ENCODE measurements at places on chromosomes 16 and 17. TPM values are rescaled to one million over a fixed set of nuclear protein-coding genes. Genes with fewer than 3 reads are reported as not detected.

GRCh38 chr16:68987734-68988457 lies 117.6 kb upstream of the HAS3 start:
- no peak for DNase-seq

- DNase-seq, result no peak
These were observed 61.5 kb downstream of the RBFOX3 start for GRCh38 chr17:79549141-79549915.

DNA sequence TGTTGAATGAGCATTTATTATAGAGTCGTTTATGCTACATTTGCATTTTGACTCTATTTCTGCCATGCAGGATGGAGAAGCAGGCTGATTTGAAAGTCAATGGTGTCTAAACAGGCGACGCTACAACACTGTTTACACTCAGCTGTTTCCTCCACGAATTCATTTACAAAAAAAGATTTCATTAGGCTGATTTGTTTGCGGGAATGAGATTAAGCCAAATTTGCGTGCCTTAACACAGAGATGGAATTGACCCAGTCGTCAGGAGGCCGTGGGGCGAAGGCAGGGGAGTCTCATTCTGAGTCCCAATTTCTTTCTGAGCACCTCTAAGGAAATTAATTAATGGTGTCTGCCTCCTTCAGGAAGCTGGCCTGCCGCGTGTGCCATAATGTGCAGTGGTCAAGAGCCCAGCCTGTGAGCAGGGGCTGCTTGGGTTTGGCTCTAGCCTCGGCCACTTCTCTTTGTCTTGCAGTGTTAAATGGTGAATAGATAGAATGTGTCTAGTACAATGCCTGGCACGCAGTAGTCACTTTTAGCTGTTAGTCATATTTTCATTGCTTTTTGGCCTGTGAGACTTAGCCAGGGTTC lies 88.6 kb upstream of the NKD1 start:
- no peak for DNase-seq

Gene TBC1D3D
- polyA plus RNA-seq, result not detected

GRCh38 chr16:57145046-57146021 lies 40.5 kb downstream of the PSME3IP1 start:
- DNase-seq, result no peak

GRCh38 chr17:29495011-29495410 lies 71.8 kb downstream of the ABHD15 start:
- DNase-seq, result no peak

GRCh38 chr16:694187-694862 lies 4.1 kb upstream of the WDR24 start:
- DNase-seq, result no peak

- DNase-seq, result no peak
These were observed 21.3 kb upstream of the SLC35B1 start for GRCh38 chr17:49729069-49729468.

DNA sequence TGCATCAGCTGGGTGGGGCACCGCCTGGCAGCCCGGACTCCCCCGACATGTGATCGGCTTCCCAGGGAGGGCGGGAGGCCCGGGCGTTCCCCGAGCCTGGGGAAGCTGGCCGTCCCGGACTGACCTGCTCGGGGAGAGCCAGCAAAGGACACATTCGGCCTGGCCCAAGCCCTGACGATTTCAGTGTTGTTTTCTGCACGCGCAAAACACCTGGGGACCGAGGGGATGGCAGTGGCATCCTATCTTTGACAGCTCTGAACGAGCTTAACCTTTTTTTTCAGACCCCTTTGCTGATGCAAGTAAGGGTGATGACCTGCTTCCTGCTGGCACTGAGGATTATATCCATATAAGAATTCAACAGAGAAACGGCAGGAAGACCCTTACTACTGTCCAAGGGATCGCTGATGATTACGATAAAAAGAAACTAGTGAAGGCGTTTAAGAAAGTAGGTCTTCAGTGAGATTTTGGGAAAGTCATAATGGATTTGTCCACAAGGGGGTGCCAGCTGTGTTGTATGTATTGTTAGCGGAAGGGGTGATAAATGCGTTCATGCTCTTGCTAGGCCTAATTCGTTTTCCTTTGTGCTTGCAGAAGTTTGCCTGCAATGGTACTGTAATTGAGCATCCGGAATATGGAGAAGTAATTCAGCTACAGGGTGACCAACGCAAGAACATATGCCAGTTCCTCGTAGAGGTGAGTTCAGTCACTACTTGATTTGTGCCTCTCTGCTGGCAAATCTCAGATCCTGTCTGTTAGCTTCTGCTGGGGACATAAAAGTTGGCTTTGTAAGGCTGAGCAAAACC lies 1.0 kb downstream of the EIF1 start:
- no peak for DNase-seq

GRCh38 chr17:30555942-30556341 lies 78.7 kb downstream of the GOSR1 start:
- DNase-seq, result no peak

DNA sequence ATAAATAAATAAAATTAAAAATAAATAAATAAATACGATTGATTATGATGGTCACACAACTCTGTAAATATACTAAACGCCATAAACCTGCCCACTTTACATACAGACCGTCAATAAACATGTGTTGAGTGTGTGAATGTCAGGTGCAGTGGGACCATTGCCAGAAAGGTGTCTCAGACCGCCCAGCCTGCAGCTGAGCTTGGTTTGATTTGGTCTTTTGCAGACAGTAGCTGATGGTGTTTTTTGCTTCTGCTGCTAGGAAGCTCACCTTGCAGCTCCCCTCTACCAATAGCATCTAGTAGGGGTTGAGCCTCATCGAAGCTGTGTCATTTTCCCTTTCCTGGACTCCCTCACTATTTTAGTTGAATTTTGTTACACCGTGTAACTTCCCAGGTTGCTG lies 23.5 kb downstream of the UBALD1 start:
- DNase-seq, result no peak

DNA sequence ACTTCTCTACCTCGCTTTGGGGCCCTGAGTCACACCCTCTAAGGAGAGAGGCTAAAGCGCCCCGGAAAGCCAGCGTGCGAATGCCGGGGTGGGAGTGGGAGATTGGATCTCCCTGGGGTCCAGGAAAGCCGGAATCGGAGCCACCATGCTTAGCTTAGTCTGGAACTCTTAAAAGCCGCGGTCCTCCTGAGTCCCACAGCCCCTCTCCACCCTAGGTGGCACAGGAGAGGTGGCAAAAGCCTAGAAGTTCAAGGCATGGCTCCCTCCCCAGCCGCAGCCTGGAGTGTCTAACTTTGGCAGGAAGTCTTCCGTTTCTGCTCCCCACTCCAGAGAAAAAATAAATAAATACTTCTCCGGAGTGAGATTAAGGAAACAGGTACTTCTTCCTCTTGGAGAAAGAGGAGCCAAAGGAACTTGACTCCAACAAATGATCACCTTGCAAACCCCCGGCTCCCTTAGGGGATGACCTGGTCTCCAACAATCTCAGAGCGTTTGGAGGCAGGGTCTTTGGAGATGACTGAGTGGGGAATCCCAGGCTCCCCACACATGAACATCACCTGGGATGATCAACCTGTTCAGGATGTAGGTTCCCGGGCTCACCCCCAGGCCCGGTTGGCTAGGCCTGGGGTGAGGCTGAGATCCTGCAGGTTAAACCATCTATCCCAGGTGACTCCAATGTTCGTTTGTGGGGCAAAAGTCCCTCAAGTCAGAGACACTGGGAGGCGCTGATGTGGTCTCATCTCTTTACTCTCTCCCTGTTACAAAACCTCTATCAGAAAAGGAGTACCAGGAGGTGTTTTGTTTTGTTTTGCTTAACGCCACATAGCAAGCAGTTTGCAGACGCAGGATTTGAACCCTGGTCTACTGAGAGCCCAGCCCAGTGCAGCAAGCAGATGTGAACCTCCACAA lies 2.9 kb downstream of the CIITA start:
- no peak for DNase-seq

- DNase-seq, result peak; percentile 90
These were observed at the start of gene NSRP1 for GRCh38 chr17:30116661-30117551. Gene NSRP1 (plus strand): TSS chr17:30116816. CDS start chr17:30116844, 28 bp downstream.

Gene KRT31
- not detected for polyA plus RNA-seq

GRCh38 chr17:17514993-17515933 lies 19.1 kb upstream of the RASD1 start:
- no peak for DNase-seq

GRCh38 chr16:77112746-77113145 lies 78.2 kb upstream of the MON1B start:
- DNase-seq, result no peak

DNA sequence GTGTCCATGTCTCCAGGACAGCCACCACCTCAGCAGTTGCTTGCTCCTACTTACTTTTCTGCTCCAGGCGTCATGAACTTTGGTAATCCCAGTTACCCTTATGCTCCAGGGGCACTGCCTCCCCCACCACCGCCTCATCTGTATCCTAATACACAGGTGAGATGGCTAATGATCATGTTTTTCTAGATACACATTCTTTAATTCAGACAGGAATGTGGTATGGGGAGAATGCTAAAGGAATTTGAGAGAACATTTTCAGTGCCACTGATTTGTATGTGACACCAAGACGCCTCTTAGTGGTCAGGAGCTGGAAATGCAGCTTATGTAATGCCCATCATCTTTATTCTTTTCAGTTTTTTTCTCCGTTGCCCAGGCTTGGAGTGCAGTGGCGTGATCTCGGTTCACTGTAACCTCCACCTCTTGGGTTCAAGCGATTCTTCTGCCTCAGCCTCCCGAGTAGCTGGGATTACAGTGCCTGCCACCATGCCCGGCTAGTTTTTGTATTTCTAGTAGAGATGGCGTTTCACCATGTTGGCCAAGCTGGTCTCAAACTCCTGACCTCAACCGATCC lies 8.9 kb upstream of the RAPGEFL1 start:
- no peak for DNase-seq

GRCh38 chr16:87802670-87803069 lies 36.9 kb upstream of the KLHDC4 start:
- no peak for DNase-seq

- DNase-seq, result no peak
These were observed 15.7 kb upstream of the CDH3 start for GRCh38 chr16:68629351-68629910.

Gene C17orf78
- polyA plus RNA-seq, result 0.40 TPM

- DNase-seq, result no peak
These were observed 46.2 kb upstream of the NOL11 start for GRCh38 chr17:67671493-67671892.

DNA sequence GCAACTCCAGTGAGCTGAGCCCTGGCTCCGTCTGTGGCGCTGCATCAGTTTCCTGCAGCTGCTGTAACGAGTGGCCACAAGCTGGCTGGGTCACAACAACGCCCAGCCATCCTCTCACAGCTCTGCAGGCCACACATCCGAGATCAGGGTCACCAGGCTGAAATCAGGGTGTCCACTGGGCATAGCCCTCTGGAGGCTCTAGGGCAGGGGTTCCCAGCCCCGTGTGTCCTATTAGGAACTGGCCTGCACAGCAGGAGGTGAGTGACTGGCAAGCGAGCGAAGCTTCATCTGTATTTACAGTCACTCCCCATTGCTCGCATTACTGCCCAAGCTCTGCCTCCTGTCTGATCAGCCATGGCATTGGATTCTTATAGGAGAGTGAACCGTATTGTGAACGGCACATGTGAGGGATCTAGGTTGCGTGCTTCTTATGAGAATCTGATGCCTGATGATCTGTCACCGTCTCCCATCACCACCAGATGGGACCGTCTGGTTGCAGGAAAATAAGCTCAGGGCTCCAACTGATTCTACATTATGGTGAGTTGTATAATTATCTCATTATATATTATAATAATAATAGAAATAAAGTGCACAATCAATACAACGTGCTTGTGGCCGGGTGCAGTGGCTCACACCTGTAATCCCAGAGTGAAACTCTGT lies 176.5 kb downstream of the SEC14L1 start:
- DNase-seq, result no peak

DNA sequence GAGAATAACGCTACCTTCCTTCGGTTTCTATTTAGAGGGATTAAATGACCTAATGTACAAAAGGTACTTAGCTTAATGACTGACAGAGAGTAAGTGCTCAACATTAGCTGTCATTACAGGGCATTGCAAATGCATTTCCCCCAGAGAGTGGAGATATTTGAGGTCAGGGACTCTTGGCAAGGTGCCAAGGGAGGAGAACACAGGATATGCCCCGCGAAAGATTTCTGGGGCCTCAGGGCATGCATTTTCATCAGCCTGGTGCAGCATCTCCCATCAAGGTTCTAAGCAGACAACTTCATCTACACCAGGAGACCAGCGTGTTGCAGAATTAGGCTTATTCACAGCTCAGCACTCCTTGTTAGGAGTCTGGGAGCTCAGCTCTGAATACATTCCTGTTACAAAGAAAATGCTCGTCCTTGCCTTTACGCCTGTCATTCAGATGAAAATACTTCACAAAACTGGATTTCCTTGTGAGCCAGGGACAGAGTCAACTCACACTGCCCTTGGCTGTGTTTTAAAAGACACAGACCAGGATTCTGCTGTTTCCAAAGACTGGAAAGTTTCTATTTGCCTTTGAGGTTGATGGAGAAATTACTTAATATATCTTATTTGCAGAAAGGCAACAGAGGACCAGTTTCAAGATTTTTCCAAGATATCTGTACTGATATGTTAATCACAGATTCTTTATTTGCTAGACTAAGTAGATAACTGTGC lies 108.2 kb downstream of the VAT1L start:
- DNase-seq, result no peak

GRCh38 chr16:70659546-70659945 lies 13.2 kb downstream of the IL34 start:
- no peak for DNase-seq

All from left renal pelvis (tissue), 4 donors.